Omental fat pad (tissue), 4 donors: ENCODE measurements at places on chromosomes 6 and 20. TPM values are rescaled to one million over a fixed set of nuclear protein-coding genes. Genes with fewer than 3 reads are reported as not detected.

The GJA10 gene
- total RNA-seq, result not detected

The TRPC4AP gene
- total RNA-seq, result 80.2 TPM

The LRRN4 gene
- not detected for total RNA-seq

The HLA-DQA1 gene
- 1.8 TPM for total RNA-seq

The CD164 gene
- total RNA-seq, result 203 TPM

The CAGE1 gene
- not detected for total RNA-seq

The ISM1 gene
- 1.6 TPM for total RNA-seq

The TMEM217 gene
- total RNA-seq, result 3.6 TPM

The COX4I2 gene
- total RNA-seq, result 1.0 TPM

The TOP1 gene
- total RNA-seq, result 43.4 TPM

The SUPT3H gene
- total RNA-seq, result 4.9 TPM

The AGPAT1 gene
- 36.1 TPM for total RNA-seq

The SLC4A11 gene
- total RNA-seq, result 0.74 TPM

The SLC22A16 gene
- total RNA-seq, result not detected

The MYO6 gene
- 14.5 TPM for total RNA-seq

The HTR1E gene
- not detected for total RNA-seq

The HLA-DRA gene
- 102 TPM for total RNA-seq

The TCF21 gene
- 5.8 TPM for total RNA-seq

The MATN4 gene
- 0.19 TPM for total RNA-seq

The TAP2 gene
- total RNA-seq, result 27.3 TPM

The C20orf204 gene
- total RNA-seq, result 0.88 TPM

The SDC4 gene
- 279 TPM for total RNA-seq

The PGC gene
- not detected for total RNA-seq

The ZNF311 gene
- total RNA-seq, result 1.9 TPM

The GUCA1A gene
- total RNA-seq, result not detected

The MEP1A gene
- not detected for total RNA-seq

The RWDD2A gene
- total RNA-seq, result 4.7 TPM

The ALDH5A1 gene
- total RNA-seq, result 5.3 TPM

The CLVS2 gene
- not detected for total RNA-seq

The ULBP3 gene
- total RNA-seq, result 1.8 TPM

The DZANK1 gene
- total RNA-seq, result 1.9 TPM

The DLGAP4 gene
- 26.0 TPM for total RNA-seq

The CALHM4 gene
- total RNA-seq, result not detected

The TBX18 gene
- total RNA-seq, result 6.4 TPM

The TBXT gene
- total RNA-seq, result not detected

The HLA-DRB1 gene
- total RNA-seq, result 99.3 TPM

The IRF4 gene
- total RNA-seq, result 4.1 TPM

The BTN3A1 gene
- 14.4 TPM for total RNA-seq

The UST gene
- total RNA-seq, result 20.8 TPM

The RNF144B gene
- total RNA-seq, result 14.9 TPM

The HLA-DPA1 gene
- total RNA-seq, result 211 TPM

The POM121L2 gene
- not detected for total RNA-seq

The JAG1 gene
- 153 TPM for total RNA-seq

The OXT gene
- not detected for total RNA-seq

The KIF25 gene
- 0.60 TPM for total RNA-seq

The DLK2 gene
- total RNA-seq, result 1.1 TPM

The RHAG gene
- total RNA-seq, result not detected

The B3GAT2 gene
- not detected for total RNA-seq

The LPA gene
- not detected for total RNA-seq

The GRIK2 gene
- 1.2 TPM for total RNA-seq
